ENCODE measurements at places on chromosomes 16 and 17. TPM values are rescaled to one million over a fixed set of nuclear protein-coding genes. Genes with fewer than 3 reads are reported as not detected.

The CPPED1 gene
- polyA plus RNA-seq = 16.6 TPM

The HOXB7 gene
- not detected for polyA plus RNA-seq

The CCDC40 gene
- polyA plus RNA-seq = not detected

The VTN gene
- not detected for polyA plus RNA-seq

The RNF167 gene
- 27.3 TPM for polyA plus RNA-seq

The RDM1 gene
- not detected for polyA plus RNA-seq

The NEUROD2 gene
- polyA plus RNA-seq = not detected

The C16orf86 gene
- 8.2 TPM for polyA plus RNA-seq

Data from IgD-negative memory B cell (primary cell).